ENCODE measurements at places on chromosomes 5 and 9.
A peak's percentile ranks its signal among the peaks of the same experiment; 100 is the strongest.

DNA sequence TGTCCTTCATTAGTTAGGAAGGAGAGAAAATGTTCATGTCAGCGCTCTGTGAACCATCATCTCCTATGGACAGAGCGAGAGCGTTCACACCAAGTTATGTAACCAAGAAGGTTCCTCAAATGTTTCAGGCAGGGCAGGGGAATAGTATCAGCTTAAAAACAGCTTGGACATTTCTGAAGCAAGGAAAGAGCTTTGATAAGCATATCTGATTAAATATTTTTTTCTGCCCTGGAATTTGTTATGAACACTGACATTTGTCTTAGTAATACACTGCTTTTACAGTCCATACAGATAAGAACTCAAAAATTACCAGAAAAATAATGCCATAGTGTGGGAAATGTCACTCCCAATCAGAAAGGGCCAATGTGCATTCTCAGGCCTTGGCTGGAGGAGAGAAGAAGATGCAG is 66.3 kb upstream of the LIFR start:
- no peak for DNase-seq

DNA sequence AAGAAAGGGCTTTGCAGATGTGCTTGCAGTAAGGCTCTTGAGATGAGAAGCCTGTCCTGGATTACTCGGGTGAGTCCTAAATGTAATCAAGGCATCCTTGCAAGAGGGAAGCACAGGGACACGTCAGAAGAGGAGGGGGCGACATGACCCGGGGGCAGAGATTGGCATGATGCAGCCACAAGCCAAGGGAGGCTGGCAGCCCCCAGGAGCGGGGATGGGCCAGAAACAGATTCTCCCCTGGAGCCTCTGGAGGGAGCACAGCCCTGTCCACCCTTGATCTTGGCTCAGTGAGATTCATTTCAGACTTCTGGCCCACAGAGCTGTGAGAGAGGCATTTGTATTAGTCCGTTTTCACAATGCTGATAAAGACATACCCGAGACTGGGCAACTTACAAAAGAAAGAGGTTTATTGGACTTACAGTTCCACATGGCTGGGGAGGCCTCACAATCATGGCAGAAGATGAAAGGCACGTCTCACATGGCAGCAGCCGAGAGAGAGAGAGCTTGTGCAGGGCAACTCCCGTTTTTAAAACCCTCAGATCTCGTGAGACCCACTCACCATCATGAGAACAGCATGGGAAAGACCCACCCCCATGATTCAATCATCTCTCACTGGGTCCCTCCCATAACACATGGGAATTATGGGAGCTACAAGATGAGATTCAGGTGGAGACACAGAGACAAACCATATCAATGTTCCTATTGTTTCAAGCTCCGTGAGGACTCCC is 76.1 kb downstream of the ADAMTS2 start:
- no peak for DNase-seq

DNA sequence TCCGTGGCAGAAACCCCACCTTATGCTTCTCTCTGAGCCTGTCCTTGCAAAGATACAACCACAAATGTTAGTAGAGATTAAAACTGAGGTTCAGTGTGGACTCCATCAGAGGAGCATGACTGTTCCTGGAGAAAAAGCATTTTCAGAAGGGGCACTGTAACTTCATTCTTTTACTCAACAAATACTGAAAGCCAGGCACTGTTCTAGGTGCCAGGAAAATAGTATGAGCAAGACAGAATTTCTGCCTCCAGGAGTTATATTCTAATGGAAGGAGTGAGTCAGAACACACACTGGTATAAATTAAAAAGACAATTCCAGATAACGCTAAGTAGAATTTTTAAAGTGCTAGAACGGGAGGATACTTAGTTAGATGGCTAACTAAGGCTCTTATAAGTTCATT is 251.4 kb upstream of the GAS1 start:
- no peak for DNase-seq

GRCh38 chr5:14727928-14728458 is 63.5 kb downstream of the OTULIN start:
- no peak for DNase-seq

- no peak for DNase-seq
These were observed 1.1 kb downstream of the IL4 start for GRCh38 chr5:132674671-132675506.

DNA sequence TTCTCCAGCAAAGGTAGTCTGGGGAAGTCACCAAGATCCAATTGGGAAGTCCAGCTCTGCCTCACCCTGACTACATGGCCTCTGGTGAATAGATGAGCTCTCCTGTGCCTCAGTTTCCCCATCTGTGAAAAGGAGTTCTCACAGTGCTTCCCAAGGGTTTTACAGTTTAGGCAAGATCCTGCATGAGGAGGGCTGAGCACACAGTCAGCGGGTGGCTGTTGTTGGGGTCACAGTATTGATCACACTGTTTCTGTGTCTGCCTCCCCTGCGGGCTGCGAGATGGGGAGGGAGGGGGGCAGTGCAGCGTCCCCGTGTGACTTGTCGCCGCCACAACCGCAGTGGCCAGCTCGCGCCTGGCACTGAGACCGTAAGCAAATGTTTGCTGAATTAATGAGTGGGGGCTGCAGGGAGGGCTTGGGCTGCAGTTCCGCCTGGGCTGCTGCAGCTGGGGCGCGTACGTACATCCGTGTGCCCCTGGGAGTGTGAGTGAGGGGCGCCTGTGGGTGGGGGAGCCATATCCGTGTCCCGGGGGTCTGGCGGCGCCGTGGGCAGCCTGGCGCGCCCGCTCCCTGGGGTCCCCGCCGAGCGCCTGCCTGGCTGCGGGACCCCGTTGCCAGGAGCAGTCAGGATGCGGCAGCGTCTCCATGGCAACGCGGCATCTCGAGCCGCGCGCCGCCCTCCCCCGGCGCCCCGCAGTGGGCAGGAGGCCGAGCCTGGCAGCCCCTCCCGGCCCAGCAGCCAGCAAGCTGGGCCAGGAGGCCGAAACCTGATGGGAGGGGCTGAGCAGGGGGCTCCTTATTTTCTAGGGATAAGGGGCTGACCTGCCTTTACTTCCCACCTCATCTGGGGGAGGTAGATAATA is 31.4 kb upstream of the PSD2 start:
- no peak for DNase-seq

DNA sequence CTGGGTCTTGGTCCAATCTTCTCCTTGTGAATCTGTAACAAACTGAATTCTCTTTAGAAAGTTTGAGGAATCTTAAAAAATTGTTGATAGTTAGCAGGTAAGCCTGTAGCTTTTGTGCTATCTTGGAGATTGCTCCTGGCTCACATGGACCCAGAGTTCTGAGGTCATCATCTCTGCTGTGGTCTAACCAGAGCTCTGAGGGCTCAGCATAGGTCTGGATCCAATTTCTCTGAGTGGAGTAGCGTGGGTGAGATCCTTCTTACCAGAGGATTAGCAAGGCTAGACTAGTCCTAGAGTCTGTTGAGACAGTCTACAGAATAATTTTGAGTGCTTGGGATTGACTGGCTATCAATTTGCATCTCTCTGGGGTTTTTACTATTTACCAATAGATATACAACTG is 60.5 kb upstream of the IL6ST start:
- no peak for DNase-seq

GRCh38 chr5:159224471-159224870 is 15.1 kb upstream of the RNF145 start:
- DNase-seq, result no peak

DNA sequence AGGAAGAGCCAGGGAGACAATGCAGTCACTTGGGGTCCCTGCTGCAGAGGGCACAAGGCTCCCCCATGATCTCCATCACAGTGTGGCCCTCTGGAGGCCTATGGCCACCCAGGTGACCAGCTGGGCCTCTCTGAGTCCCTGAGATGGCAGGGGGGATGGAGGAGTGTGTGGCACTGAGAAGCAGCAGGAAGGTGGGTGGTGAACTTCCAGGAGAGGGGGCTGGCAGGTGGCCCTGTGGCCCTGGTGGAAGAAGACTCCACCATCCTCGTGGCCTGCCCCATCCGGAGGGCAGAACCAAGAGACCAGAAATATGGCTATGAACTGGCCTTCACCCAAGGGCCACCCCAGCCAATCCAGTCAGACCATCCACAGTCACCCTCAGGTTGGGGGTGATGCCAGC is 31.7 kb upstream of the AFAP1L1 start:
- no peak for DNase-seq

DNA sequence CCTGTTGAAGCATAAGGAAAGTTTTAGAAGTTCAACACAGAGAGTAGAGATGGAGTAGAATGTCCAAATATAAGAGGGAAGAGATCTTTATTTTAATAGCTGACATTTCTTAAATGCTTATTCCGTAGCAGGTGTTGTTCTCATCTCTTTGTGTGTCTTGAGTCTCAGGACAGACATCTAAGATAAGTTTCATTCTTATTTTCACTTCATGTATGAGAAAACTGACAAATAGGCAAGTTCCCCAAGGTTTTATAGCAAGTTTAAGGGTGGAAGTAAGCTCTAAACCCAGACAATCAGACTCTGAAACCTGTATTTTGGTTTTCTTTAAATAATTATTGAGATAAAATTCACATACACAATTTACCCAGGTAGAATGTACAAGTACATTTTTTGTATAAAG is 228.4 kb upstream of the PPP1R2B start:
- DNase-seq, result no peak

- no peak for DNase-seq
These were observed 22.9 kb downstream of the PROP1 start for GRCh38 chr5:177973066-177973635.

DNA sequence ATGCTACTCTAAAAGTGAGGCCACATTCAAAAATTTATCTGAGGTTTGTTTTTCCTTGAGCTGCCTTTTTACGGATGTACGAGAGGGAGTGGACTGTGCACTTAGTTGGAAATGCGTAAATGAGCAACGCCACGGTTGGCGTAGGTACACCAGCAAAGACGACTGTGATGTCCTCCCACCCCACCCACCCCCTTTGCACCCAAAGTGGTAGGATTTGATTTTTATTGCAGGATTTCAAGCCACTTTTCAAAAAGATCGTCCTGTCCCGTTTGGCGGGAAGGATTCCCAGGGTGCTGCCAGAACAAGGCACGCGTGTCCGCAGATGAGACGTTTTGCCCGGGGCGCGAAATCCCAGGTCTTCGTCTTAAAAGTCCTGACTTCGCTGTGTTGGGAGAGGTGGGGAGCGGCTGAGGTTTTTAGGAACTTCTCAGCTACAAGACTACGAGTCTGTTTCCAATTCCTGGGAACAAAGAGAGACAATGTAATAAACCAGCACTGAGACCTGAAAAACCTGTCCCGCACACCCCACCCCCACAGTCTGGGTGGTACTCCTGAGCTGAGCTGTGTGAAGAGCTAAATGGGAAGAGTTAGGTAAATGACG is 1.0 kb upstream of the TLE1 start:
- DNase-seq, result no peak

GRCh38 chr9:27924502-27924901 is 351.2 kb upstream of the C9orf72 start:
- DNase-seq, result no peak

DNA sequence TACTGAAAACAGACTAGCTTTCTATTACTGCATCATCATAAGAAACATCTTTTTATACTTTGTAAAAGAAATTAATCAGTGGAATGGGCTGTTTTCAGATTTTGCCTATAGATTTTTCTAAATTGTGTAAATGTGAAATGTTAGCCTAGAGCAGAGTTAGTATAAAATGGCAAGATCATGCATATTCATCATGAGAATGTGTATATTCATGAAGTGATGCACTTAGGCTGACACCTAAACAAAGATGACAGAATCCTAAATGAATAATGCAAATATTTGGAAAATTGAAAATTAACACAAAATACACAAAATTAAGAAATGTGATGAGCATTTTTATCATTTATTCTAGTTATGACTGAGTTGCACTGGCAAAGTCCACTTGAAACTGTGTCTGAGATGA is 57.2 kb downstream of the SPTLC1 start:
- no peak for DNase-seq

- DNase-seq, result no peak
These were observed 7.3 kb downstream of the NRARP start for GRCh38 chr9:137294681-137295237.

GRCh38 chr9:88593537-88594185 is 58.7 kb downstream of the NXNL2 start:
- peak; percentile 14 for DNase-seq

GRCh38 chr9:113349445-113350094 is at the start of gene BSPRY:
TSS of gene BSPRY (plus strand) at chr9:113349541. CDS start at chr9:113349580, 39 bp downstream.
- DNase-seq, result peak; percentile 14

- DNase-seq, result no peak
These were observed 38.0 kb downstream of the C9orf50 start for GRCh38 chr9:129582855-129583254.

- no peak for DNase-seq
These were observed 188.0 kb downstream of the KDM4C start for GRCh38 chr9:6945816-6946215.

DNA sequence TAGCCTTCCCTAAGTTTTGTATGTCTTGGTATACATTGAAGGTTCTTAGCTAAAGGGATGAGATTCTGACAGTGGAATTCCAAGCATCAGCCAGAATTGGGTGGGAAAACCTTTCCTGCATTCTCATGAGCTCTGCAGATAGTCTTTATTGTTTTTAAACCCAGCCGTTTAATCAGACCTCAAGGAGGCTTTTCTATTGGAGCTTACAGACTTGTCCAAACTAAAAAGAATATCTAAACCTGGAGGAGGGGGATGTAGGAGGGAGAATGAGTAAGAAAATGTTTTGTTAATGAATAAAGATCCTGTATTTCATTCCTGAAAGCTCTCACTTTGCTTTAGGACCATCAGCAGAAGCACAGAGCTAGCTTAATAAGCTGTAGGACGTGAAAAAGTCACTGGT is 41.7 kb downstream of the EBF1 start:
- DNase-seq, result no peak

DNA sequence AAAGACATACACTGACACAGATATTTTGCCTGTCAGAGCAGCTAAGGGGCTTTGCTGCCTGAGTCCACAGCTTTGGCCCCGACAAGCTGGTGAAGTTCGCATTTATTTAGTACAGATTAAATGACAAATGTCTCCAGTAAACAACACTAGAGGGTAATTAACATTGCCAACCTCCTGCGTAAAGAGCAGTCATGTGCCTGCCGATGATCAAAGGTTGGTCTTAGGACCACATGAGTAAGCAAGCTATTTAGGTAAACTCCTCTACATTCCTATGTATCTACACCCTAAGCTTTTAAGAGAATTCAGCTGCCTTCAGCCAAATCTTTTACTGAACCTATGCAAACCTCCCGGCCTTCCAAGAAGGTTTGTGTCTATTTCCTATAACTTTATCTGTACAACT is 73.0 kb upstream of the PJA2 start:
- no peak for DNase-seq

- DNase-seq, result peak; percentile 79
These were observed 54.8 kb downstream of the CAMK4 start for GRCh38 chr5:111278858-111279504.

DNA sequence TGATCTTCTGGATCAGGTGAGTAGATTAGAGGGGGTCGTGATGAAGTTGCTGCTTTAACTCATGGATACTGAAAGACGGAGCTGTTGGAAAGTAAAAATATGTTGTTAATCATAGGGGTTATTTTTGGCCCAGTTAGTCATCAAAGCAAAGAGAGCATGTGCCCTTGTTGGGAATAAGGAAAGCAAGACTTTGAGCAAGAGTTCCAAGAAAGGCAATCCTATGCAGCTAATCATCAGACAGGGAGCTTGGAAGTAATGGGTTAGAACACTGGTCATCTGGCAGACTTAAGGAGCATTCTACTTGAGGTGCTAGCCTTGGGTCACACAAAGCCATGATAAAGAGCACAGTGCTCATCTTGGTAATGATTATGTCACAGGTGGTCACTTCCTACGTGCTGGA is 18.3 kb downstream of the ASPN start:
- DNase-seq, result no peak
